ENCODE measurements at places on chromosomes 3 and 15.

- no peak for DNase-seq
These were observed 183.4 kb downstream of the GREM1 start for GRCh38 chr15:32901192-32901591.

DNA sequence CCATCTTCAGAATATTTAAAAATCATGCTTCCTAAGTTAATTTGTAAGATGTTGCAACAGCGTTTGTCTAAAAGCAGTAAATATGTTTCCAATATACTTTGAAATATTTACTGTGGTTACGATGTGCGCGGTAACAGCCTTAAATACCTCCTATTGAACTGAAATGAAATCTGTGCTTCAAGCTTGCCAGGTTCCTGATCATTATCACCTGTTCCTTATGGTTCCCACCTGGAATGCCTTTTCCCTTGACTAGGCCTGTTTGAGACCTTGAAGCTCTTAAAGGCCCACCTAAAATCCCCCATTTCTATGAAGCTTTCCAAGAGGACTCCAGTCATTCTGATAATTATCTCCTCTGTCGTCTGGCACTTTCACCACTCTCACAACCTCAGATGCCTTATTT, 146.7 kb downstream of the NAALADL2 start:
- DNase-seq: no peak

- DNase-seq: no peak
These were observed 297.1 kb downstream of the SATB1 start for GRCh38 chr3:18127859-18128681.

DNA sequence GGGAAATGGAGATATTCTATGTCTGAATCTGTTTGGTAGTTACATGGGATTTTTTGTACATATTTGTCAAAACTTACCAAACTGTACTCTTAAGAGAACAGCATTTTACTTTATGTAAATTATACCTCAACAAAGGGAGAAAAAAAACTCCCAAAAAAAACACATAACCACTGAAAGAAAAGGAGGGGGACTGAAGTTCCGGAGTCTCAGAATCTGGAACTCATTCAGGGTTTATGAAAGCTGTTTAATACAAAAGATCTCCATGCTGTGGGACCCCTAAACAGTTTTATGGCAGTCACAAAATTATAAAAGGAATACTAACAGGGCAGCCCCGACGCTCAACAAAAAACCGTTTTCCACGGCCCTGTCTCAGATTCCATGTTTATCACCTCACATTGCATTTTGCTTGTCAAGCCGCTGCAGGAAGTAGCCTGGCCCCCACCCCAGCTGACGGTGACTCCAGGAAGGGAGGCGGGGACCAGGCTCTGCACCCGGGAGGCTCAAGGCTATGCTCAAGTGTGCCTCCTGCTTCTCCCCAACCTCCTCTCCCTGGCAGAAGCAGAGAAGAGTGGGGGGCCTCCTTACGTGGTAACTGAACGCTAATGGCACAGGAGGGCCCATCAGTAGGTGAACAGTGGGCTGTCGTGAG, 29.3 kb downstream of the RFT1 start:
- no peak for DNase-seq

DNA sequence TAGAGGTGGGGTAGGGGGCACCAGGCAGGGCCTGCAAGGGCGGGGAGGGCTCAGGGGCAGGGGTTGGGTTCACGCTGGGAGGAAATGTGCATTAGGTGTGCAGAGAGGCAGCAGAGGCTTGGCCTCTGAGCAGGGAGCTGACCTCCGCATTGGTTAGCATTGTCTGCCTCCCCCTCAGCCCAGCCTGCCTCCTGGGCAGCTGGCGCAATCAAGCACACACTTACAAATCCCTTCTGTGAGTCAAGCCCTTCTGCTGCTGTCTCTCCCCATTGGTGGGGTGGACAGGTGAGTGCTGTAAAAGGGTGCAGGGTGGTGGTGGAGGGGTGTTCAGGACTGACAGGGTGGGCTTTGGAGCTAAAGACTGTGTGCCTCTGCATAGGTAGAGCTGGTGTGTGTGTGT, 9.3 kb downstream of the LOXL1 start:
- no peak for DNase-seq

DNA sequence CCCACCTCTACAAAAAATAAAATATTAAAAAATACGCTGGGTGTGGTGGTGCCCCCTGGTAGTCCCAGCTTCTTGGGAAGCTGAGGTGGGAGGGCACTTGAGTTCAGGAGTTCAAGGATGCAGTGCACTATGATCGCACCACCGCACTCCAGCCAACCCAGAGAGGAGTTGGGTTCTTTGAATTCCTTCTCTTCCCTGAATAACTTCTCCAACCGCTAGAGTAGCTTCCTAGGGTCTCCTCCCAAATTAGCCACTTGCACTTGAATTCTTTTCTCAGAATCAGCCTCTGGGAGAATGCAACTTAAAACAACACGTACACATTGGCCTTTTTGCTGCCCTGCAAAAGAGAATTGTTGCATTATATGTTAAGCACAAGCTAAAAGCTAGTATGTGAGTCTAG, 272.5 kb downstream of the ABHD5 start:
- DNase-seq: no peak

- DNase-seq: no peak
These were observed 4.8 kb upstream of the PLXNB1 start for GRCh38 chr3:48434591-48435222.

GRCh38 chr3:128567141-128567540, 74.1 kb upstream of the GATA2 start:
- DNase-seq: no peak

GRCh38 chr3:11373235-11373634, 101.0 kb downstream of the ATG7 start:
- DNase-seq: no peak
